ENCODE measurements at places on chromosomes 4 and X.

- DNase-seq, result no peak
These were observed 46.6 kb upstream of the KLHL8 start for GRCh38 chr4:87266986-87267385.

GRCh38 chrX:18558799-18559198, 113.1 kb downstream of the RS1 start:
- no peak for DNase-seq

DNA sequence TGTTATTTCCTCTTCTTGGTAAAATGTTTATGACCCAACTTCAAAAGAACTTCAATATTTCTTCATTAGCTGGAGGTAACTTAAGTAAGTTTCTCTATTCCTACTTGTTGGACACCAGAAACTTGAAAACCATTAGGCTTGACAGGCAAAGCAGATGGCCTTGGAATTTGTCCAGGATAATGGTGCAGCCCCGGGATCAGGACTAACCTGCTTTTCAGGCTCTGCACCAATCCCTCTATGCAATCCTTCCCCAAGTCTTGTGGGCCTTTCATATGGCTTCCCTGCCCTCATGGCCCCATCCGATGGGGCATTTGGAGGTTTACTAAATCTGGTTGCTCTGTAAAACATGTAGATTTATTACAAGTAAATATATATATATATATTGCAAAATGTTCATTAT, 68.5 kb downstream of the SPINK2 start:
- DNase-seq, result no peak

DNA sequence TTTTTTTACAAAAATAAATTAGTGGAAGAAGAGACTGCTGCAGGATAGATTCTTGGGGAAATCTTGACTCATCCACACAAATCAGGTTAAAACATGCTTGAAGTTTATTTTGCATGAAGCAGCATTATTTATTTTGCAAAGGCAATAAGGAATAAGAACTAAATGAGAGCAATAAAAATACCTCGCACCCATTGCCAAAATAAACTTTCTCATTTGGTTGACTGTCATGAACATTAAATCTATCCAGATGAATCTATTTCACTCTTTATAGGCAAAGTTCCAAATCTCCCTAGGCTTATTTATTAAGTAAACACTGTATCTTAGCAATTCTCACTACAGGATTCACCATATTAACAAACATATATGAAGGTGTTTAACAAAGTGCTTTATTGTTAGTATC, 58.9 kb downstream of the HOPX start:
- no peak for DNase-seq

GRCh38 chrX:54193085-54193821, 10.2 kb upstream of the FAM120C start:
- no peak for DNase-seq

- no peak for DNase-seq
These were observed 283.8 kb downstream of the TRIML1 start for GRCh38 chr4:188423039-188423438.

DNA sequence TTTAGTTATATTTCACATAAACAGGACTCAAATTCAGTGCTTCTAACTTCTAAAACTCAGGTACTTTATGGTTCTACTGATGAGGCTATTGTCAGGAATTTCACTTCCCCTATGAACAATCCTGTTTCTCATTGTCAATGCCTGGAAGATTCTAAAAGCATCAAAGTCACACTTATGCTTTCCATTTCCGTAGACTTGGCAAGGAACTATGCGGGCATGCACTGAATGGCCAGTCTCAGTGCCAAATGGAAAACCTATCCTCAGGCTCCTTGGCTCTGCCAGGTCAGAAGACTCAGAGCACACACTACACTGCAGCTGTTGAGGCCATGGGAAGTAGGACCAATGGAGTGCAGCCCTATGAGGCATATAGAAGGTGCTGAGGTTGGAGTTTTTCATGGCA, 97.0 kb upstream of the PTPN13 start:
- DNase-seq, result no peak

- no peak for DNase-seq
These were observed 320.7 kb upstream of the CLNK start for GRCh38 chr4:11005300-11005699.

DNA sequence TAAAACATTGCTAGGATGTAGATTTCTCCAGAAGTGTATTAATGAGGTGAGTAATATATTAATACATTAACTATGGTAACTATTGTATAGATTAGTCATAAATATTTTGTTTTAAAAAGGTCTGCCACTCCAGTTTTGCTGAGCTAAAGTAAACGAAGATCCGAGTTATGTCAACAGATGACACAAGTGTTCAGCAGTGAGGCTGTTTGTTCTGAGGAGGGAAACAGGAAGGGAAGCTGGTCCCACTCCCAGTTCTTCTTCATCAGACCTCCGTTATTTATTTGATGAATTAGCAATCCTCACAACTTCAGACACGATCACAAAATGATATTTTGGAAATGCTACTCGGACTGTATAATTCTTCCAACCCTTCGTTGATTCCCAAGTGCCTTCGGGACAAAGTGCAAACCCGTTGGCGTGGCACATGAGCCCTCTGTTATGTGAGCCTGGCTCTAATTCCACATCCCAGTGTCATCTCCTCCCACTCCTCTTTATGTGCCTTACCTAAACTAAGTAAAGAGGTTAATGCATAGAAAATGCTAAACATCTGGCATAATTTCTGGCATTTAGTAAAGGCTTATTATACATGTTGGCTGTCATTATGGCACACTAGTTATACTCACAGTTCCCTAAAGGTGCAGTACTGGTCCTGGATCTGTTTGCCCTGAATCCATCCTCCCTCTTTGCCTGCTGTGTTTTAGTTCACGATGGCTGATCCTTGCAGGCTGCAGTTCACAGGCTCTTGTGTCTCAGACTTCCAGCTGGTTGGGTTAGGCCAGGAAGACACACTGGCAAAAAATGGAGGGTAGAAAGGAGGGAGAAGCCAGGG, 190.6 kb upstream of the LNX1 start:
- peak; percentile 69 for DNase-seq

All from NCI-H748 treated with DMSO at 0.1 percent for 48 hours (cell line).